ENCODE measurements at places on chromosomes 5 and 9.

- DNase-seq, result peak; percentile 20
Measured at GRCh38 chr9:95920017-95920416, 44.5 kb downstream of the ERCC6L2 start.

DNA sequence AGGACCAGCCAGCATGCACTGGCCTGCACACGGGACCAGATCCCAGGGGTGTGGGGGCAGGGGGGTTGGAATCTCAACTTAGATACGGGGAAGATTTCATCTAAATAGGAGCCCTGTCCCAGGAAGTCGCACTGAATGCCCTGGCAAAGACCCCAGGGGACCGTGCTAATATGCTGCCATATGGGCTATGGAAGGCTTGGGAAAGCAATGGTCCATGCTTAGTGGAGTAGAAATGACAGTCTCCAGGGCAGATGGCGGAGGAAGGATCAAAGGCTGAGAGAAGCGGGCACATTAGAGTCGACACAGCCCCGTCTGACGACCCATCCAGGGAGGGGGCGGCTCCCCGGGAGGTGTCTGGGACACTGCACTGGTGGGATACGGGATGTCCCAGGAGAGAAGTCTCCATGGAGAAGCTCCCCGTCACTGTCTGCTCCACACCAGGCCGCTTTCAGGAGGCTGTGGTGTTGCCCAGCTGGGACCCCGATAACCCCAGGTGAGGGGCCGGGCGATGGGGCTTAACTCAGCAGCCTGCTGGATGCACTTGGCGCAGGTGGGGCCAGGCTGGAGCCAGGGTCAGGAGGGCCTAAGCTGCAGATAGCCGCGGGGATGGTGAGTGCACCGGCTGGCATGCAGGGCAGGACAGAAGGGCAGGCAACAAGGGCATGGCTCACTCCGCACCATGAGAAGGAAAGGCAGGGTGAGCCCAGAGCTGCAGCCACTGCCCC is 377.7 kb upstream of the IRX1 start:
- no peak for DNase-seq

GRCh38 chr9:130311003-130311402 is 45.4 kb downstream of the HMCN2 start:
- DNase-seq, result no peak

- no peak for DNase-seq
Measured at GRCh38 chr9:70529833-70530232, 115.4 kb upstream of the KLF9 start.

- no peak for DNase-seq
Measured at GRCh38 chr5:140148508-140148907, 22.8 kb downstream of the IGIP start.

GRCh38 chr9:86073839-86074238 is 25.5 kb downstream of the GOLM1 start:
- DNase-seq, result no peak

GRCh38 chr9:129933185-129934040 is 98.2 kb downstream of the USP20 start:
- no peak for DNase-seq

GRCh38 chr5:72656756-72657513 is 149.7 kb upstream of the ZNF366 start:
- DNase-seq, result no peak

DNA sequence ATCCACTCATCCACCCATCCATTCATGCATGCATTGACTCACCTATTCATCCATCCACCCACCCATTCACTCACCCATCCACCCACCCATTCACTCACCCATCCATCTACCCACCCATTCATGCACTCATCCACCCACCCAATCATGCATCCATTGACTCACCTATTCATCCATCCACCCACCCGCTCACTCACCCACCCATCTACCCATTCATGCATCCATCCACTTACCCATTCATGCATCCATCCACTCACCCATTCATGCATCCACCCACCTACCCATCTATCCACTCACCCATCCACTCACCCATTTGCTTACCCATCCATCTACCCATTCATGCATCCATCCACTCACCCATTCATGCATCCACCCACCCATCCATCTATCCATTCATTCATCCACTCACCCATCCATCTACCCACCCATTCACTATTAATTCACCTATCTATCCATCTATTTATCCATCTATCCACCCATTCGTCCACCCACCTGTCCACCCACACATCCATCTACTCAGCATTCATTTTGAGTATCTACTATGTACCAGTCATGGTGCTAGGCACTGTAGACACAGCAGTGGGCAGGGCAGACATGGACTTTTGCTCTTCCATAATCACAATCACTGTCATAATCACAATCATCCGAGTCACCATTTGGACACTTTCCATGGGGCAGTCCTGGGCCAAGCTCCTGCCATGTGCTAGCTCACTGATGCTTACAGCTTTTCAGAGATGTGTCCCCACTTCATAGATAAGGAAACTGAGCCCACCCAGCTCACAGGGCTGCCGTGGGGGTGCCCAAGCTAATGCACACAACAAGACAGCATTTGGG is 34.4 kb downstream of the HMCN2 start:
- no peak for DNase-seq

DNA sequence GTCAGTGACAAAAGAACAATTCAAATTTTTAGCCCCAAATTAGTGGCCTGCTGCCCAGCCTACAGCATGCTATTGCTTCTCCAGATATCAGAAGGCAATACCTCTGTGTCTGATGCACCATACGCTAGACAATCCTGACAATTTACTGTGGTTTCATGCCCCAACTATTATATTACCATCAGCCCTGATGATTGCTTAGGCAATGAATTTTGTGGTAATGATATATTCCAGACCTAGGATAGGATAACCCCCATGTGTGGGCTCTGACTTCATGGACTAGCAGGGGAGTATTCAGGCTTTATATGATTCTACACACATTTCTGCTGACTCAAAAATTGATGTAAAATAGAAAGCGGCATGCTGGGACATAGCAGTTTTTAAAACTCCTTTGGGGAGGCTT is 168.7 kb upstream of the FST start:
- no peak for DNase-seq

DNA sequence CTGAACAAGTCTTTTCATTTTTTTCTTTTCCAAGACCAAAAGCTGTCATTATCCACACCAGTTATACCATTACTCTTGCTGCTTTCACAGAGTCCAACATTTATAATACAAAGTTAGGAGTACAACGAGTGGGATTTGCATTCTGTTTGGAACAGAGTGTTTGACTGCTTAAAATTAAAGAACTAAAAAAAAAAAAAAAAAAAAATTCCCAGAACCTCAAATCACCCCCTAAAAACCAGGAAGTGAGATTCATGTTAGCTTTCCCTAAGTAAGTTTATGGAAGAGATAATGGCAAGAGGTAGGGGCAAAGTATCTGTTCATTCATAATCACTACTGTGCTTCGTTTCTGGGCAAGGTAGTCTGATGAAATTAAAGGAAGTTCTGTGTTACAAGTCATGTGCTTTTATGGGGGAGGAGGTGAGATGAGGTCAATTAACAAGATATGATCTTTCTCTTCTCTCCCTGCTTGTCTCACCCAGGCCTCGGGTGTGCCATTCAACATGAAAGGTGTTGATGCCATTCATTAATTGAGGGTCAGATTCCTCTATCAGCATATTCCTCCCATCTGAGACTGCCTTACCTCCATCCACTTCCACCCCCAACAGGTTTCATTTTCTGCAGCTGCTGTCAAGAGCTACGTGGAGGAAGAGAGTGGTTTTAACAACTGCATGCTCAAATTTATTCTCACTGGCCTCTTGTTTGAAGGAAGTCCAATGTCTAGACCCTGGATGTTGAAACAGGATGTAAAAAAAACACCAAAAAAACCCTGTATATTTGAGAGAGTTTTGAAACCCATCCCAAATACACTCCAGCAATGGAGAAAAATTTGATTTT is 58.1 kb downstream of the MARCHF3 start:
- DNase-seq, result peak; percentile 3

DNA sequence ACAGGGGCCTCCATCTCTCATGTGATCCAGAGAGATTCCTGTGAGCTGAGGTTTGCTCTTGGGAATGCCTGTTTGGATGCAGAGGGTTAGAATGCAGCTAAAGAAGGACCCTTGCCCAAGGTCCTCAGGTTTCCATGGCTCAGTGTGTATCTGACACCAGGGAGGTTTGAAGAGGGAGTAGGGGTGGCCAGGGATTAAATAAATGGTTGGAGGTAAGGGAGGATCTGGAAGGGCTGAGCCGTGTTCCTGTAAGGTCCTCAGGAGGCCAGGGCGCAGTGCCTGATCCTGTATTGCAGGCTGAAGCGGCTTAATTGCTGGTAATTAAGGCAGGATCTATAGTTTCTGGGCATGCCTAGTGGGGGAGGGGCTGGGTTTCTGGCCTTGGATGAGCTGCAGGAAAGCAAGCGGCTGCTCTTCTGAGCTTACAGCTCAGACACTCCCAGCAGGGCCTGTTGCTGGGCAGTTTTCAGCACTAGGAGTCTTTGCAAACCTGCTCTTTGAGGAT is 41.5 kb upstream of the MAP1B start:
- no peak for DNase-seq

DNA sequence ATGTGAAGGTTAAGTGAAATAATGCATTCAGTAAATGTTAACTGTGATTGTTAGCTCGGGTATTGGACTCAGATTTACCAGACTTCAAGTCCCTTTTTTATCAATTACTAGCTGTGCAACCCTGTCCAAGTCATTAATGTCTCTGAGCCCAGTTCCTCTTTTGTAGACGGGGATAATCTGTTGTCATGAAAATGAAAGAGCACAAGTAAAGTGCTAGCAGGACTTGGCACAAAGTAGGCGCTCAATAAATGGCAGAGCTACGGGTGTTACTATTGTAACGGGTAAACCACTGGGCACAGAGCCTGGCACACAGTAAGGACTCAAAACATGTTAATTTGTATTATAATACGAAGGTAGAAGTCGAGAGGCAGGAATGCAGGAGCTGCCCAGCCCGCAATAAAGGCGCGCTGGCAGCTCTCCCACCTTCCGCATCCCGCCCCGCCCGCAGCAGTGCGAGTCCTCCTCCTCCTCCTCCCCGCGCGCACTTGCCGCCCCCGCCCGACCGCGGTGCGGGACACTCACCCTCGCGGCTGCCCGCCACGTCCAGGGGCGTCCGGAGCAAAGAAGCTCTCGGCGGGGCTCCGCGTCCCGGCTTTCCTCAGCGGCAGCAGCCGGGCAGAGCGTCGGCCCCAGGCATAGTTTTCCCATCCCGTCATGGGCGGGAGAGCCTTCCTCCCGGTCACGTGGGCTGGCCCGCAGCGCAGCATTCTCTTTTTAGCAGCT is at the start of gene C1QTNF2:
Gene C1QTNF2 (minus strand): TSS at position 637 of the 723 bp plus-strand sequence. CDS start 15,615 bp downstream, outside the sequence.
- no peak for DNase-seq

GRCh38 chr9:87711857-87712800 is 13.8 kb upstream of the CTSL start:
- peak; percentile 23 for DNase-seq

GRCh38 chr5:71482132-71482531 is 26.7 kb downstream of the BDP1 start:
- DNase-seq, result no peak

- DNase-seq, result no peak
Measured at GRCh38 chr5:62127098-62127736, 178.8 kb upstream of the KIF2A start.

DNA sequence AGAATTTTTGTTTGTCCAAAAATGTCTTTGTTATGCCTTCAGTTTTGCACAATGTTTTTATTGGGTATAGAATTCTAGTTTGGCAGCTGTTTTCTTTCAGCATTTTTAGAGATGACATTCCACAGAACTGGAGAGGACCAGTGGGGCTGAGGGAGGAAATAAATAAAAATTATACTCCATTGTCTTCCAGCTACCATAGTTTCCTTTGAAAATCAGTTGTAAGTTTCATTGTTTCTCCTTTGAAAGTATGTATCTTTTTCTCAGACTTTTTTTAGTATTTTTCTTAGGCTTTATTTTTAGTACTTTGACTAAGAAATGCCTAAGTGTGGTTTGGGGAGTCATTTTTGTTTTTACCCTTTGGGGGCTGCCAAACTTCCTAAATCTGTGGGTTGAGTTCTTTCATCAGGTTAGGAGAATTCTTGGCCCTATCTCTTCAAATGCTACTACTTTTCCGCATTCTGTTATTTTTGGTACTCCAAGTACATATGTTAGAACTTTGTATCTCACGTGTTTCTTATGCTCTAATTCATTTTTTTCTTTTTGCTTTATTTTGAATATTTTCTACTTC is 15.2 kb upstream of the FBLL1 start:
- no peak for DNase-seq

- DNase-seq, result no peak
Measured at GRCh38 chr5:37029436-37029835, 152.9 kb downstream of the NIPBL start.

DNA sequence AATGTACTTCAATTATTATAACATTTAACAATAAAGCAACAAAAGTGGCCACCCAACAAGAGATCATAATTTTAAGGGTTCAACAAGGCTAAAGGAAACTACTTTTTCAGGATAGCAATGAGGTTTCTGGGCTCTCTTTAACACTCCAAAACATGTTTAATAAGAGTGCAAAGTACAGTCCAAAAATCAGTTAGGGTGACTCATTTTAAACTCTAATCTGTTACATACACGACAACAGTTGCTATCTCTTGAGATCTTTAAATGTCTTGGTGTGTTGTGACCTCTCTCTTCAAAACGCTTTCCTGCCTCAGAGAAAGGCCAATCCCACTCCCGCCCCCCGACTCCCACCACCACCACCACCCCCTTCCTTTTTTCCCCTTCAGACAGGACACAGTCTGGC is 11.5 kb downstream of the NFIB start:
- DNase-seq, result no peak

DNA sequence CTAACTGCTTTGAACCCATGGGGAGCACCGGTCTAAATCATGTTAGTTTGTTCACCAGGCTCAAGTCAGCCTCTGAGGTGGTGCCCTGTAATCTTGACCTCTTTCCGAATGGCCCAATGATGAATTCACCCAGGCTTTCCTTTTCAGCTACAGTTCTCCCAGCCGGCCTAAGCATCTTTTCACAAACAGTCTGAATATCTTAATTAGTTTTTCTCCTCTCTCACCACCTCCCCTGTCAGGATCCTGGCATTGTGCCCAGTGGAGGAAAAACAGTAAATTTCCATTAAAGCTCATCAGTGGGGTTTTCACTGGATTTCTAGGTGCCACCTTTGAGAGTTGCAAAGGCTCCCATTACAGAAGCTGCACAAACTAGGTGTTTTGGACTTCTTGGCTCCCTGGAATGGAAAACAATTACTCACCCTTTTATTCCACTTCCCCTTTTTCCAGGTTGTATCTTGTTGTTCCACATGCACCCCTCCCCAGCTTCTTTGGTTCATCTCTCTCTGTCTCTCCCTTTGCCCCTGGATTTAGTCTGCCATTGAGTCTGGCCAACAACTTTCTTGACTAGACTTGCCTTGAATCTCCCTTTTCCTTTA is 69.4 kb upstream of the ADAMTSL1 start:
- DNase-seq, result no peak

All from bone marrow (tissue), 2 donors.